Thoracic aorta endothelial cell (primary cell): ENCODE measurements at places on chromosomes 13 and 19. TPM values are rescaled to one million over a fixed set of nuclear protein-coding genes. Genes with fewer than 3 reads are reported as not detected.

The AZU1 gene
- not detected in 2 replicates for total RNA-seq

The HIF3A gene
- total RNA-seq: 2.1 and 9.0 TPM in 2 replicates

The ACTMAP gene
- 1.3 and 1.9 TPM in 2 replicates for total RNA-seq

The NFKBIB gene
- 16.5 and 17.9 TPM in 2 replicates for total RNA-seq

The FOSB gene
- total RNA-seq: 0.27 and 0.65 TPM in 2 replicates

The BCAM gene
- 14.5 and 27.0 TPM in 2 replicates for total RNA-seq

The NKPD1 gene
- under 0.01 and 0.22 TPM in 2 replicates for total RNA-seq

The RUBCNL gene
- not detected in 2 replicates for total RNA-seq

The TEX101 gene
- total RNA-seq: not detected in 2 replicates

The ZNF177 gene
- total RNA-seq: 0.65 and 0.66 TPM in 2 replicates

The MYBPC2 gene
- total RNA-seq: not detected in 2 replicates

The ZNF442 gene
- total RNA-seq: 0.79 and 1.2 TPM in 2 replicates

The PTGIR gene
- total RNA-seq: 0.86 and 3.7 TPM in 2 replicates

The PLVAP gene
- total RNA-seq: 2.5 and 3.6 TPM in 2 replicates

The DPF1 gene
- 1.4 and 2.1 TPM in 2 replicates for total RNA-seq

The PRDX2 gene
- total RNA-seq: 192 and 196 TPM in 2 replicates

The ZNF569 gene
- total RNA-seq: 6.5 and 7.0 TPM in 2 replicates

The CLEC4M gene
- not detected in 2 replicates for total RNA-seq

The ZNF57 gene
- 3.9 and 5.6 TPM in 2 replicates for total RNA-seq

The DIAPH3 gene
- total RNA-seq: 52.3 and 59.7 TPM in 2 replicates

The ZNF765 gene
- 11.4 and 11.9 TPM in 2 replicates for total RNA-seq

The ZNF701 gene
- total RNA-seq: 14.9 and 17.3 TPM in 2 replicates

The IZUMO2 gene
- not detected in 2 replicates for total RNA-seq

The USPL1 gene
- total RNA-seq: 28.8 and 36.2 TPM in 2 replicates

The APOC4 gene
- total RNA-seq: not detected in 2 replicates

The SUGP2 gene
- 35.2 and 39.9 TPM in 2 replicates for total RNA-seq

The EGLN2 gene
- total RNA-seq: 63.2 and 74.7 TPM in 2 replicates

The KCNN4 gene
- total RNA-seq: 0.53 and 1.3 TPM in 2 replicates

The METTL21C gene
- total RNA-seq: not detected in 2 replicates
